ENCODE measurements at places on chromosomes 16 and 17.

DNA sequence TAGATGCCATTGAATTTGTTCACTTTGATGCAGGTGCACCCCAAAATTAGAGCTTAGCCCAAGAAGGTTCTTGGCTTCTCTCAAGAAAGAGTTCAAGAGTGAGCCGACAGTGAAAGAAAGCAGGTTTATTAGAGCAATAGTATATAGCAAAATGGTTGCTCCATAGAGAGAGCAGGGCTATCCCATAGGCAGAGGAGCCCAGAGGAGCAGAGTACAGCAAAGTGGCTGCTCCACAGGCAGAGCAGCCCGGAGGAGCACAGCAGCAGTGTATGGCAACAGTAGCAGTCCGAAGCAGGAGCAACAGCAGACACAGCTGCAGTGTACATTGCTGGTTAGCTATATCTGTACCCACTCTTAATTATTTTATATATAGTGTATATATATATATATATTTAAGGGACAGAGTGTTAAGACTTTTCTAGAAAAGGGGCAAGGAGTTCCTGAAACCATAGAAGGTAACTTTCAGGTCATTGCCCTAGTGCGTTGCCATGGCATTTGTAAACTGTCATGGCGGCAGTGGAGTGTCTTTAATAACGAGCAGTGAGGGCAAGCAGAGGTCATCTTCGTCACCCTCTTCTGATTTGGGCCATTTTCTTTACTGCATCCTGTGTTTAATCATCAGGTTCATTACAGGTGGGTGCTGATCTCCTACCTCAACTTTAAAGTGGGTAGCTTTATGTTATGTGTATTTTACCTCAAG is 222.7 kb downstream of the CYB561 start:
- DNase-seq: no peak

DNA sequence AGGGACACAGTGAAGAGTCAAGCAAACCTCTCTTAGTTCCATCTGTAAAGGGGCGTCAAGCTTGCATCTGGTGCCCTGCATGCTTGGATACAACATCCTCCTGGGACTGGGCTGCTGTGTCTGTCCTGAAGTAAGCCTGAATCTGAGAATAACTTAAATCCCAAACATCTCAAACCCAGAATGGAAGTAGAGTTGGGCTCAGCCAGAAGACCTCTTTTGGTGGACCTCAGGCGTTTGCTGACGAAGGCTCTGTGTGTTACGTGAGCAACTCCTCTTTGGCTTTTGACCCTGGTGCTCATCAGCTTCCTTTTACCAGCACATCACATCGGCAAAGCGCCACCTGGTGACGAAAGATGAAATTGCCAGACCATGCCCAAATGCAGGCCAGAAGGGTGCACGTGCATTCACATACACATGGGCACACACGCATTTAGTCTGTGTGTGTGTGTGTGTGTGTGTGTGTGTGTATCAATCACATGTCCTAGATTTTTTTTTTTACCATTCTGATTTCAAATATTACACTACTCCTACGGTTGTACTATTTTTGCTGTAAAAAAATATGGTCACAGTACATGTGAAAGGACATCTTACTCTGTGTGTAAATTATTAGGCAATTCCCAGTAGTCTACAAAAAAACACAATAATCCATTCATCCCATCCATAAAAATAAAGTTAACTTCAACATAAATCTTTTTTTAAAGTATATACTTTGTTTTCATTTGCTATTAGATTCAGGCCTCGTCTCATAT is 41.1 kb upstream of the FOXJ1 start:
- peak; percentile 94 for DNase-seq

- DNase-seq: no peak
These were observed 111.5 kb upstream of the RBBP6 start for GRCh38 chr16:24427840-24428239.

- DNase-seq: no peak
These were observed 144.3 kb upstream of the NOG start for GRCh38 chr17:56449176-56449575.

- DNase-seq: no peak
These were observed 12.9 kb downstream of the PLK1 start for GRCh38 chr16:23691483-23692189.

DNA sequence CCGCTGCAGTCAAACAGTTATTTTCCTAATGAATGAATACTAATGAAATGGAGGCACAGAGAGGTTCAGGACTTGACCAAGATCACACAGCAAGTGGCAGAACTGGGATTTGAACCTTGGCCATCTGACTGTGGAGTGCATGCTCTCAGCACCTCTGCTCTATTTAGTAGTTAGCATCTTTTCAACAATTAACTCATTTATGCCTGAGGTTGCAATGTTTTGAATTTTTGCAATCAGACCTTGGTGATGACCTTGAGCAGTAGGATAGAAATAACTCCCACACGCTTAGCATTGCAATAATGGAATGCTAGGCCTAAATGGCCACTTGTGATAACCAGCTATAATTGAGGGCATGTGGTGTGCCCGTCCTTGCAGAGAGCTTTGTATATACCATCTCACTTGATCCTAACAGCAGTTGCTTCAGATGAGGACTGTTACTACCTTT is 31.0 kb downstream of the NAGPA start:
- DNase-seq: no peak

DNA sequence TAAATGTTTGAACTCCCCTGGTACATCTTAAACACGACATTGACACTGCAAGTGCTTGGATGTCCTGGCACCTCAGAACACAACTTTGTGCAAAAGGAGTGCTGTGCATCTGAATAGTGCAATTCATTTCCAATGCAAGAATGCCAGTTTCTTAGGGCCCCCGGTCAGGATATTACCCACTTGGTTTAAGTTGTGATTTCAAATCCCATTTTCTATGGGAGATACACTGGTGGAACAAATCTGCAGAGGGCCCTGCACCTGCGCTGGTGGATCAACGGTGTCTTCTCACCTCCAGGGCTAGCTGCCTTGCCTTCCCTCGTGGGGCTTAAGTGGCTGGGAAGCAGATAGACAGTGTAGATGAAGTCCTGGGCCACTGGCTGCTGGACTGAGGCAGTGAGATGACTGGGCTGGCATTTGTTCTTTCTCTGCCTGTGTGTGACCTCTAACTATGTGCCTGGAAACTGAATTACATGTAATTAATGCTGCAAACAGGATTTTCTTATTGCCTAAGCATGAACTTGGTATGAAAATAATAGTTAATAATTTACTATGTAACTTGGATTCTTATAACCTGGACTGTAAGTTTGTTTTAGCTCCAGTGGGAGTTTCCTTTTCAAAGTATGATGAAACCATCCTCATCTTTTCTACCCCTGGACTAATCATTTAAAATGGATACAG is 20.9 kb downstream of the HAPSTR1 start:
- no peak for DNase-seq

DNA sequence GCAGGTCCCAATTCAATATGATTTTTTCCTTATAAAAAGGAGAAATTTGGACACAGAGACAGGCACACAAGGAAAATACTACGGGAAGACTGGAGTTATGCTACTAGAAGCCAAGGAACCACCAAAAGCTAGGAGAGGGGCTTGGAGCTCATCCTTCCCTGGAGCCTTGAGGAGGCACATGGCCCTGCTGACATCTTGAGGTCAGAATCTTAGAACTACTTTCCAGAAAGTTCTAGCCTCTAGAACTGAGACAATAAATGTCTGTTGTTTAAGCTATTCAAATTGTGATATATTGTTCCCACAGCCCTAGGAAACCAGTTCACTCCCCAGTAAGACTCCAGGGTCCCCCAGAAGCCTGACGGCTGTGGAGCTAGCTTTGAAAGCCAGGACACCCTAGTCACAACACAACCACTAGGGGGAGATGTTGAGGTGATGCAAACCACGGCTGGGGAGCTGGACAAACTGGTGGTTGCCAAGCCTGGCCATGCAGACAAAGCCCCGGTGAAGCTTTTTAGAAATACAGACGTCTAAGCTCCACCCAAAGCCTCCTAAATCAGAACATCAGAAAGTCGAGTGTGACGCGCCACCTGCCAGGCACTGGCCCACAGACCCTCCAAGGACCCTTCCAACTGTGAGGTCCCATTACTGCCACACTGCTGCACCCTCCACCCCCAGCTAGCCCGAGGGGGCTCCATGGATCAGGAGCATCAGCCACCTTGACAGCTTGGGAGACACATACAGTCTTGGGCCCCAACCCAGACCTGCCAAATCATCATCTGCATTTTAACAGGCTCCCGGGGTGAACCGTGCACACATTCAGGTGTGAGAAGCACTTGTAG is 106.4 kb downstream of the SLC39A11 start:
- DNase-seq: no peak

GRCh38 chr16:81189100-81189664 is 49.3 kb upstream of the BCO1 start:
- DNase-seq: no peak

GRCh38 chr17:49252148-49252695 is 21.6 kb upstream of the PHOSPHO1 start:
- DNase-seq: no peak

- DNase-seq: no peak
These were observed 31.1 kb downstream of the SPECC1 start for GRCh38 chr17:20040216-20040615.
